ENCODE measurements at places on chromosomes 4 and X.

- no peak for DNase-seq
Observed at GRCh38 chr4:84792366-84793301, 173.9 kb downstream of the WDFY3 start.

GRCh38 chr4:6813725-6814124, 31.2 kb downstream of the KIAA0232 start:
- no peak for DNase-seq

- no peak for DNase-seq
Observed at GRCh38 chr4:26227601-26228229, 93.1 kb upstream of the RBPJ start.

DNA sequence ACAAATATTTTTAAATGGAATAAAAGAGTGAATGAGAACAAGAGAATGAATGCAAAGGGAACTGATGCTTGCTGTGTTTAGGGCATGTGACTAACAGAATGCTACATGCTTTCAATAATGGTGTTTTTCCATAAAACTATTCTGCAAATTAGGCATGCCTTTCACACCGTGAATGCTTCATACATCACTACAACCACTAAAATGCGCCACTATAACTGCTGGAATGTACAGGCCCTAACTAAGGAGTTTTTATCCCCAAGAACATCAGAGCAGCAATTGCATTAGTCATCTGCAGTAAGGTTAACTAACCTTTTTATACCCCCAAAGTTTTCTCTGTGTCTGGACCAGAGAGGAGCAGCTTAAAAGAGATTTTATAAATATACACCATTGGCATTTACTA, 190.4 kb downstream of the ARAP2 start:
- DNase-seq = no peak

- no peak for DNase-seq
Observed at GRCh38 chrX:8815460-8816065, 14.4 kb upstream of the FAM9A start.

GRCh38 chr4:108861334-108861733, 98.5 kb upstream of the ETNPPL start:
- no peak for DNase-seq

DNA sequence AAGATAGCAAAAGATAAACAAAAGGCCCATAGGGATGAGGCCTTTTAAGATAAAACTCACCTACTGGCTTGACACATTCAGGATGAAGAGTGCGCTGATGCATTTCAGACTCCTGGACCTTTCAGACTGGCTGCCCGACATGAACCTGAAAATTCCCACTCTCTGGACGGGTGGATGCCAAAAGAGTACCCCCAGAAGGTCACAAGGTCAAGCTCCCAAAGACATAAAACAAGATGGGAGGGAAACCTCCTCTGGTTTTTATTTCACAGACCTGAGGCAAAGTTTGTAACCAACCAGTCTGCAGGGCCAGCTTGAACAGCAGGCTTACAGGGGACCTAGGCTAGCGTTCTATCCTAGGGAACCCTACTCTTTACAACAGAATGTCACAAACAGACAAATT, 123.2 kb upstream of the GC start:
- no peak for DNase-seq

- peak; percentile 7 for DNase-seq
Observed at GRCh38 chr4:85488416-85488815, 13.5 kb downstream of the ARHGAP24 start.

DNA sequence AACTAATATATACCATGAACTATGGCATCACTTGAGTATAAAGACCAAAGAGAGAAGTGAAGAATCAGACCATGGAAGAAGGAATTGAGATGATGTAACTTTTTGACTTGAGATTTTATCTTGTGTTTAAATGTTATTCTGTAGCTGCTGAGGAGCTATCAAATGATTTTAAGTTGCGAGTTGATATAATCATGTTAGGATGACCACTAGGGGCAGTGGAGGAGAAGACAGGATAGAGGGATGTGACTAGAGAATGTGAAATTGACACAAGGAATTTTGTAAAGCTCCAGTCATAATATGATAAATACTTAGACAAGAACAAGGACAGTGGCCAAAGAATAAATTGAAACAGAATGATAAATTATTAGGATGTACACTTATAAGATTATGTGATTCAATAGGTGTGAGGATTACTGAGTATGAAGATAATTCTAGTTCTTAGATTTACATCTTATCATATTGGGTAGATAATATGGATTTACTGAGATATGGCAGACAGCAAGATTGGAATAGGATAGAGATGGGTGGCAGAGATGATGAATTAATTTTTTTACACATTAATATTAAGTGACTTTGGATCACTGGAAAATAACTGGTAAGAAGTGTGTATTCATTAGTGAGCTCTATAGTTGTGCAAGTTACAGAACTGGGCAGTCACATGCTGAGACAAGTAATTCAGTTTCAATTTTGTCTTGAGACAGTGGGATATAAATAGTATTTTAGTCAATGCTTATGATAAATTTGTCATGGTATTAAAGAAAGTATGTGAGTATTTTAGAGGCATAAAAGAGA, 816.0 kb upstream of the PCDH10 start:
- no peak for DNase-seq

GRCh38 chrX:131633285-131633917, 89.5 kb downstream of the OR13H1 start:
- peak; percentile 65 for DNase-seq

DNA sequence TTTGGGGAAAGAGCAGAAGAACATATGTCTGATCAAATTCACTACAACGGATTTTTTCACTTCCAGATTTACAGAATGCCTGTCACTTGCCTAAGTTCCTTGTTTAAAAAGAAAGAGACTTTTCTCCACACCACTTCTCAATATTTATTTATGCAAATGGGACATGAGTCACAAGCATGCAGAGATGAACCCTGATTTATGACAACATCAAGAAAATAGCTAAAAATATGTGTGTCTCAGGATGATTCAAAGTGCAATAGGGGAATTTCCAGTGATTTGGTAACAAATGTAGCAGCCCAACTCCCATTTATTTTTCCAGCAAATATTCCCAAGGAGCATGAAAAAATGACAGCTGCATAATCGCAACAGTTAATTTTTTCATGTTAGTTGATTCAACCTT, 180.4 kb upstream of the FAT1 start:
- DNase-seq = no peak

GRCh38 chrX:2228536-2228935, 272.2 kb downstream of the DHRSX start:
- no peak for DNase-seq

- DNase-seq = peak; percentile 55
Observed at GRCh38 chr4:38605753-38606586, 58.0 kb upstream of the KLF3 start.

DNA sequence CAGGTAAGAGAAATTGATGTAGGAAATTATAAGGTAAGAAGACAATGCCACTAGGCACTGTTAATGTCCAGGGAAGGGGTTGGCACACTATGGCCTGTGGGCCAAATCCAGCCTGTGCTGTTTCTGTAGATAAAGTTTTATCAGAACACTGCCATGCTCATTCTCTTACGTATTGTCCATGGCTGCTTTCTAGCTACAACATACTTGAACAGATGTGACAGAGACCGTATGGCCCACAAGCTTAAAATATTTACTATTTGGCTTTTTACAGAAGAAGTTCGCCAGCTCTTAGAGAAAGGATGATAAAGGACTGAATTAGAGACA, 168.0 kb downstream of the CDS1 start:
- DNase-seq = no peak

- DNase-seq = no peak
Observed at GRCh38 chrX:130136496-130136895, 26.2 kb upstream of the ELF4 start.

DNA sequence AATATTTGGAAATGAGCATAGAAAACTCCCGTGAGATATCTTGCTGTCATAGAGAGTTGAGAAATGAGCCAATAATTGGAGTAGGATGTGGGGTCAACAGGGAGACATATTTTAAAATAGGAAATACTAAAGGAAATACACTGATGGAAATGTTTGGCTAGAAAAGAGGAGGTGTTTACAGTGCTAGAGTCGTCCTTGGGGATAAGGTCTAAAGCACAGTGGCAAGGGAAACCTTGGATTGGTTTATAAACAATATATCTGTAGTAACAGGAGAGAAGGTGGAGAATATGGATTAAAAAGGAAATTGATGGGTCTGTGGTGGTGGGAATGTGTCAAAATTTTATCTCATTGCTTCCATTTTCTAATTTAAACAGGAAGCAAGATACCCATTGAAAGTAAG, 82.1 kb downstream of the PPEF2 start:
- no peak for DNase-seq

DNA sequence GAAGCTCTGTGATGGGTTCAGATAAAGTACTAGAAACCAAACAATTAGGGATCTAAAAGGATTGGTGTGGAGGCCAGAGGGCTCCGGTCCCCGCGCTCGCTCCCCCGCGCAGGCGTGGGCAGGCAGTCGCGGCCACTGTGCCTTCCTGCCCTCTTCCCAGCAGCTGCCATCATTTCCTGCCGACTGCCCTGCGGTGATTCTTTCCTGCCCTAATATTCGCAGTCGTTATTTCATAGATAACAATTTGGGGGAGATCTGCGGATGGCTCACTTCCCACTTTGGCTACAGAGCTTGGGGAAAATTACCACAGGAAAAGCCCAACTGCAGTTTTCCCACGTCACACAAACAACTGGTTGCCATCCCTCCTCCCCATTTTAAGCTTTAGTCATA, 2.2 kb downstream of the GRIA2 start:
- DNase-seq = no peak

- no peak for DNase-seq
Observed at GRCh38 chr4:186586205-186586604, 30.8 kb upstream of the MTNR1A start.

DNA sequence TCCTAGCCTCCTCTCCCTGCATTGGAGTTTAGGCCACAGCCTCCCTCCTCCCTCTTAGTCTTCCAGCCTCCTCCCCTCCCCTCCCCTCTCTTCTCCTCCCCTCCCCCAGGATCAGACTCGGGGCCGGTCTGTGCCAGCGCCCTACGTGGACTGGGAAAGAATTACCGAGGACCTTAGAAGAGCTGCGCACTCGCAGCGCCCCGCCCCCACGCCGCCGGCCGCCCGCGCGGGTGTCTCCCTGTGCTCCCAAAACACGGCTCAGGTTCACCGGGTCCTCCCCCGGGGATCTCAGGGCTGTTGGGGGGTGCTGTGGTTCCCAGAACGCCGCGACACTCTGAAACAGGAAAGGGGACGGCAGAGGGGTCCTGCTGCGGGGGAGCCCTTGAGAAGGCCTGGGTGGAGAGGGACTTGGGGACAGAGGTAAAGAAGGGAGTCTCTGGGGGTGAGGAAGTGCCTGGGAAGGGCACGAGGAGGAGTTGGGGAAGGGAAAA, 122.3 kb upstream of the TBL1X start:
- DNase-seq = peak; percentile 30

DNA sequence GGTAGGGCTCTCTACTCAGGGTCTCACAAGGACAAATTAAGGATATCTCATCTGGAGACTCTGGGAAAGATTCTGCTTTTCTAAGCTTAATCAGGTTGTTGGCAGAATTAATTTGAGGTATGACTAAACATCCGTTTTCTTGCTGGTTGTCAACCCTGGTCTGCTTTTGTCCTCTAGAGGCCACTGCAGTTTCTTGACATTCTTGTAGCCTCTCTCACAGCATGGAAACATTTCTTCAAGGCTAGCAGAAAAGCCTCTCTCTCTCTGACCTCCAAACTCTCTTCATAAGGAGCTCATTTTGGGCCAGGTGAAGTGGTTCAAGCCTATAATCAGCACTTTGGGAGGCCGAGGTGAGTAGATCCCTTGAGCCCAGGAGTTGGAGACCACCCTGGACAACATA, 749.5 kb upstream of the PCDH7 start:
- no peak for DNase-seq

DNA sequence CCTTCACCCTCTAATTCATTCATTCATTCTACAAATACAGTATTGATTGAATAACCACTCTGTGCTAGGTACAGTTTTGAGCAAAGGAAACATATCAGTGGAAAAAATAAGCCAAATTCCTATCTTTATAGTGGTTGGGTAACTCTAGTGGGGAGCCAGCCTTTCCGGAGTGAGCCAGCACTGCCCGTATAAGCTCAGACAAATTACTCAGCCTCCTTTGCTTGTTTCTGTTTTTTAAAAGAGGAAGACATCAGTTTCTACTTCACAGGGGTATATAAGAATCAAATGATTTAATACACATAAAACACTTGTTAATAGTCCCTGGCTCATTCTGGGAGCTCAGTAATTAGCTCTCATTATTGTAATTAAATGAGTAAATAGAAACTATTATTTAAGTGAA, 238.2 kb upstream of the MAD2L1 start:
- DNase-seq = no peak

DNA sequence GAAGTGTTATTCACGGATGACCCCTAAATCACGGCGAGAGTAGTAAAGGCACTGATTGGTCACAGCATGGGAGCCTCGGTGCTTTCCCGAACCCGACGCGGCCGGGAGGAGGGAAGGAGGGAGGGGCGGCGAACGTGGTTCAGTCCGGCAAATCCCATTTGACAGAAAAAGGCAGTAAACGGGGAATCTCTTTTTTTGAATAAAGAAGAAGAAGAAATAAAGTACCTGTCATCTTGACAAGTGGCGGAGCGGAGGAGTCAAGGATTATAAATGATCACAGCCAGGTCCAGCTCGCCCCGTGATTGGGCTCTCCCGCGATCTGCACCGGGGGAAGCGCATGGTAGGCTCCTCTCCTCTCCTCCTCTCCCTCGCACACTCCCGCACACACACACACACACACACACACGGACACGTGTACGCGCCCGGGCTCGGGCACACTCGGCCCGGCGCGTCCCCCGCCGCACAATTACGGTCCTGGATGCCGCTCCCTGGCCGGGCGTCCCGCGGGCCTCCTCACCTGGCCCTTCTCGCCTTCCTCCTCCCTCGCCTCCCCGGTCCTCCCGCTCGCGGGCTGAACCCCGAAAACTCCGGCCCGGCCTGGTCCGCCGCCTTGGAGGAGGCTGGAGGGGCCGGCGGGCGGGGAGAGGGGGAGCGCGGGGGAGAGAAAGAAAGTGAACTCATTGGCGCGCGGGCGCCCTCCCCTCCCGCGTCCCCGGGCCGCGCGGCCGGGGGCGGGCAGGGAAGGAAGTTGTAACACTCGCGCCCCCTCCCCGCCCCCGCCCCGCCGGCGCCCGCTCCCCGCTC, 99.2 kb upstream of the TENM3 start:
- peak; percentile 35 for DNase-seq

GRCh38 chr4:88630756-88631155, 38.5 kb downstream of the HERC3 start:
- DNase-seq = no peak

GRCh38 chr4:6142935-6143602, 57.3 kb downstream of the JAKMIP1 start:
- no peak for DNase-seq

DNA sequence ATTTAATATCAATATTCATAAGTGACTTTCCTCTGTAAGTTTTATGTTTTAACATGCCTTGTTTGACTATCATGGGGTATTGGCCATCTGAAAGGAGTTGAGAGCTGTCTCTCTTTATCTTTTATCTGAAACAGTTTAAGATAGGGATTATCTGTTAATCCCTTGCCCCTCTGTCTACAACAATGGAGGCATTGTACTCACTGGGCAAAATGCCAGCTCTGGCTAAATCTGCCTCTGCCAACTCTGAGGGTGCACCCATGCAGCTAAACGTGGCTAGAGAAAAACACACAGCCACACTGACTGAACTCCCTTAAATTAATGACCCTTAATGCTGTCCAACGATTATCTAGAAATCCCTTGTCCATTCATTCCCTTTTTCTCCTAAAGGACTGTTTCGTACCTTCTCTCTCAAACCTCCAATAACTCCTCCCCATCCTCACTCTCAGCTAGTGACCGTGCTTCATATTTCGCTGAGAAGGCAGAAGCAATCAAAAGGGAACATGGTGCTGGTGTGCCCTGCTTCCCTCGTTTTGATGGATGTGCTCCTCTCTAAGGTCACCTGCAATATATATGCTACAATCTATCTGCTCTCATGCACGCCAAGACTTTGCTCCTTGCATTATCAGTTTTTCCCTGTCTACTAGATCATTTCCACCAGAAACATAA, 10.3 kb downstream of the PHKA2 start:
- no peak for DNase-seq
